Aorta (tissue), 5 donors: ENCODE measurements at places on chromosomes 2 and 18. TPM values are rescaled to one million over a fixed set of nuclear protein-coding genes. Genes with fewer than 3 reads are reported as not detected.
A peak's percentile ranks its signal among the peaks of the same experiment; 100 is the strongest.

The ABCB11 gene
- total RNA-seq, result 0.21 TPM

The DES gene
- total RNA-seq, result 314 TPM

The RNF149 gene
- 92.1 TPM for total RNA-seq

The CCL20 gene
- 0.45 TPM for total RNA-seq

The ATOH8 gene
- 68.5 TPM for total RNA-seq

The APCDD1 gene
- 10.9 TPM for total RNA-seq

GRCh38 chr2:134919341-134920210 lies 954 bp downstream of the CCNT2 start:
- no peaks in the 10 kb centered on the region for H3K36me3 ChIP-seq
- H3K4me3 ChIP-seq, result peak overlapping the region; percentile 83
- H3K4me1 ChIP-seq, result peaks cover 4% of the 10 kb centered on the region
- no peak for DNase-seq
- H3K27ac ChIP-seq, result peak overlapping the region; percentile 74
- H3K27me3 ChIP-seq, result no peaks in the 10 kb centered on the region
